Effector CD8-positive, alpha-beta T cell (primary cell): ENCODE measurements at places on chromosomes 6 and 20.
A peak's percentile ranks its signal among the peaks of the same experiment; 100 is the strongest.

GRCh38 chr6:91436448-91436847 is 849.6 kb upstream of the MAP3K7 start:
- DNase-seq = no peak

- DNase-seq = no peak
These were observed 38.2 kb upstream of the JAG1 start for GRCh38 chr20:10711903-10712451.

DNA sequence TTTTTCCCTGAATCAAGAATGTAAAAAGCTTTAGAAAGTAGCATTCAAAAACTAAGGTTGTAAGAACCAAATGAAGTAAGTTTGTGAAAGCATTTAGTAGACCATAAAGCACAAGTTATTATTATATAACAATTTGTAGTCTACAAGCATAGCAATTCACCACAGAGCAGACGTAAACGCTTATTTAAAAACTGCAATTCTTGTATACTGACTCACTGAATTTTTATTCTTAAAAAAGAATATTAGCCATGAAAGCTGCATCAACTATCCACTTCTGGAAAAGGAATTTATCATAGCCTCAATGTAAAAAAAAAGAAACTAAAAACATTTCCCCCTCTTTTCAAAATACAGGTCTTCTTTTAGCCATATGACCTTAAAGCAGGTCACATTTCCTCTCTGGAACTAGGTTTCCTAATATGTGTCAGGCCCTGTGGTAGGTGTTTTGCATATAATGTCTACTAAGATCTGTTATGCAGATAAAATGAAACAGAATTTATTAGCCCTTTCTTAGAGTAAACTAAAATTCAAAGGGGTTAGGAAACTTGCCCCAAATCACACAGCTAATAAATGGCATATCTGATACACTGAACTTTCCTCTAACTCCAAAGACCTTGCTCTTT is 2.1 kb downstream of the MAP3K7 start:
- DNase-seq = no peak

- DNase-seq = no peak
These were observed 79.0 kb downstream of the BACH2 start for GRCh38 chr6:90217506-90218127.

DNA sequence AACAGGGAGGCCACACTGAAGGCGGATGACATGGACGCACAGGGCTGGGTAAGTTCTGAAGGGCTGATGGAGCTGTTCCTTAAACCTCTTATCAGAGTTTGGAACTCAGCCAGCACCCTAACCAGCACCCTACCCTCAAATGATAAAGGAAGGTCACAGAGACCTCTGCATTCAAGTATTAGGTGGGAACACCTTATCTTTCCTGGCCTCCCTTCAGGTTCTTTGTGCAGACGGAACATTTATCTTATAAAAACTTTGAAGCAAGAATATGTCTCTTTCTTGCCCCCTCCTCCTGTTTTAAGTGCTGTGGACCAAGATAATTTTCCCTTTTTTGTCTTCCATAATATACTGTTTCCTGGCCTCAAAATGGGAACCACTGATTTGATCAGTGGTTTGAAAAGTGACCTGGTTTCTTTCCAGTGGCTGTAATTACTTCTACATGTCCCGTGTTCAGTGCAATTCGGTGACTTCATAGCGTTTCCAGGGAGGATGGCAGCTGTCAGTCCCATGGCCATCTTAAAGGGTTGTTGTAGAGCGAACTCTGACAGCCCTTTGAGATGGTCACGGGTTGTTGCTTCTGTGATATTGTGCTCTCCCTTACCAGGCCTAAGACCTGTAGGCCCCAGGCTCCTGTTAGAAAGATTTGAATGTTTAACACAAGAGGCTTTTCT is 213.2 kb upstream of the MYLIP start:
- no peak for DNase-seq

GRCh38 chr6:129679275-129679674 is 30.7 kb downstream of the ARHGAP18 start:
- DNase-seq = no peak

- no peak for DNase-seq
These were observed 2.7 kb upstream of the TCF21 start for GRCh38 chr6:133886104-133886775.

DNA sequence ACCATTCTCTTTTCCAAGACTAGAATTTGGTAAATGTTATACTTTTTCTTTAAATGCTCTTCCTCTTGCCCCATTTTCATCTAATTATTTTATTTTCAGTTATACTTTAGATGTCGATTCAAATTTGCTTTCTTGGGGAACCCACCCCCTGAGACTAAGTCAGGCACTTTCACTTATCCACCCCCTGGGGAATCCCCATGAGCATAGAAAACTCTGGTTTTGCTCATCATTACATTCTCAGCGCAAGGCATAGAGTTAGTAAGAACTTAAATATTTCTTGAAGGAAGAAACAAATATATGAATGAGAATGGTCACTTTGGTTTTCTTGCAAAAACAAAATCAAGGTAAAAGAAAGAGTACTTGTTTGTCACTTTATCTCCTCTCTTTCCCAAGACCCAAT is 25.1 kb upstream of the HSF2 start:
- DNase-seq = no peak

- DNase-seq = peak; percentile 49
These were observed 1.1 kb upstream of the RPS6KA2 start for GRCh38 chr6:166627875-166628801.

- no peak for DNase-seq
These were observed 10.3 kb upstream of the ID1 start for GRCh38 chr20:31594558-31595379.

DNA sequence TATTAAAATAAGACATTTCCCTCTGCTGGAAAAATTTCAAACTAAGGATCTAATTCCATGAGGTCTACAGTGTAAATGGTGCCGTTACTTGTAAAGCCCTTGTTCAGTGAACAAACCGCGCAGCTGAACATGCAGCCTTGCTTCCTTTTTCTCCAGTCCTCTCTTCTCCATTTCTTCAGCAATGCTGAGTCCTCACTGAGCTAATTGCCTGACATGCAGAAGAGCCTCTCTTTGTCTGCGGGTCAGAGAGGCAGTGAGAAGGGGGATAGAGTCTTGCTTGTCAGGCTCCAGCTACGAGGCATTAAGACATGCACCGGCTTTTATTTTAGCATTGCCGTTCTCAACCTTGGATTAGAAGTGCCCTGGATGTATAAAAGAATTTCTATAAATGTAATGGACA is 25.7 kb downstream of the ZDHHC14 start:
- DNase-seq = no peak

- DNase-seq = no peak
These were observed 26.0 kb upstream of the PI16 start for GRCh38 chr6:36928547-36928918.

DNA sequence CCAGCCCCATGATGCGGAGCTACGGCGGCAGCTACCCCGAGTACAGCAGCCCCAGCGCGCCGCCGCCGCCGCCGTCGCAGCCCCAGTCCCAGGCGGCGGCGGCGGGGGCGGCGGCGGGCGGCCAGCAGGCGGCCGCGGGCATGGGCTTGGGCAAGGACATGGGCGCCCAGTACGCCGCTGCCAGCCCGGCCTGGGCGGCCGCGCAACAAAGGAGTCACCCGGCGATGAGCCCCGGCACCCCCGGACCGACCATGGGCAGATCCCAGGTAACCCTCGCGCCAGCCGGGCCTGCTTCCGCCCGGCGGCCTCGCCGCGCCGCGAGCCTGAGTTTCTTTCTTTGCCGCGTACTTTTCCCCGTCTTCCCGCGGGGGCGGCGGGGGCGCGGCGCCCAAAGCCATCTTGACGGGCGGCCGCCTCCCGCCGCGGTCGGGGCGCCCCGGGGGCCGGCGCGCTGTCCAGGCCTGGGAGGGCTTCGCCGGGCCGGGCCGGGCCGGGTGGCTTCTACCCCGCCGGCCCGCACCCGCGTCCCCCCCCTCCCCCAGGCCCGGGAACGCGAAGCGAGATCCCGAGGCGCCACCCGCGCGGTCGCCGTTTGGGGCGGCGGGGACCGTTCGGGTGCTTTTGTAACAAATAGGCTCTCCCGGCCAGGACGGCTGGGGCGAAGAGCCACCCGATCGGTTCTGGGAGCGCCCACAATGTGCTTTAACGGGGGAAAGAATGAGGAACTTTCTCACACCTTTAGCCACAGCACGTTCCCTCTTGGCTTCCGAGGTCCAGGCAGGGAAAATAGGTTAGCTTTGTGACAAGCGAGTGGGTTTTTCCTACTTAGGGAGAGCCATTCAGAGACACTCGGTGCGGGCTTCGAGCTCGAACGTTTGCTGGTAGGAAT is 2.3 kb downstream of the ARID1B start:
- DNase-seq = peak; percentile 33

DNA sequence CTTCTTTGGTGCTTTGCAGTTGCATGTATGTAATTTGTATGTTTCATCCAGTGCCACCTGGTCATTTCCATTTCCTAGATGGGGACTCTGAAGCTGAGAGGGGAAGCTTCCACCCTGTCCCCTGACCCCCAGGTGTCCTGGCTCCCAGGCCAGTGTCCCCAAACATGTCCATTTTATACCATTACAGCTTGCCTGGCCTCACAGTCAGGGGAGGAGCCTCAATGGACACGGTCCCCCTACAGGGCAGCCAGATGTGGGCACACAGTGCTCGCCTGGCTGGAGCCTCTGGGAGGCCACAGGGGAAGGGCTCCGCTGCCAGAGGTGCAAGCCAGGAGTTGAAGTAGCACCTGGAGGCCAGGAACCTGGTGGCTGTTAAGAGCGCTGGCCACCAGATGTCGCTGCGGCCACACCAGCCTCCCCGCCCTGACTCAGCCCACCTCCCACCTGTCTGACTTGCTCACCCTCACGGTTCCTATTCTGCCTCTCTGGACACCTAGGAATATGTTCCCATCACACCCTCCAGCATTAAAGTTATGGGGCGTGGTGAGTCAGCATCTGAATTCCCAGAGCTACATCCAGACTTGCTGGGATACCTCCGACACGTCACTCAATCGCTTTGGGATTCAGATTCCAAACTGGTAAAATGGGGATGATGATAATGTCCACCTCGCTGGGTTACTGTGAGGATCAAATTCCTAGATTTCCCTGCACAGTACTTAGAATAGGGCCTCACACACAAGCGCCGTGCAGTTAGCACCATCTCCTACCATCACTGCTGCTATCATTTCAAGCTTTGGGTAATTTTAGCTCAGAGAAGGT is 107.4 kb downstream of the SULF2 start:
- peak; percentile 20 for DNase-seq

DNA sequence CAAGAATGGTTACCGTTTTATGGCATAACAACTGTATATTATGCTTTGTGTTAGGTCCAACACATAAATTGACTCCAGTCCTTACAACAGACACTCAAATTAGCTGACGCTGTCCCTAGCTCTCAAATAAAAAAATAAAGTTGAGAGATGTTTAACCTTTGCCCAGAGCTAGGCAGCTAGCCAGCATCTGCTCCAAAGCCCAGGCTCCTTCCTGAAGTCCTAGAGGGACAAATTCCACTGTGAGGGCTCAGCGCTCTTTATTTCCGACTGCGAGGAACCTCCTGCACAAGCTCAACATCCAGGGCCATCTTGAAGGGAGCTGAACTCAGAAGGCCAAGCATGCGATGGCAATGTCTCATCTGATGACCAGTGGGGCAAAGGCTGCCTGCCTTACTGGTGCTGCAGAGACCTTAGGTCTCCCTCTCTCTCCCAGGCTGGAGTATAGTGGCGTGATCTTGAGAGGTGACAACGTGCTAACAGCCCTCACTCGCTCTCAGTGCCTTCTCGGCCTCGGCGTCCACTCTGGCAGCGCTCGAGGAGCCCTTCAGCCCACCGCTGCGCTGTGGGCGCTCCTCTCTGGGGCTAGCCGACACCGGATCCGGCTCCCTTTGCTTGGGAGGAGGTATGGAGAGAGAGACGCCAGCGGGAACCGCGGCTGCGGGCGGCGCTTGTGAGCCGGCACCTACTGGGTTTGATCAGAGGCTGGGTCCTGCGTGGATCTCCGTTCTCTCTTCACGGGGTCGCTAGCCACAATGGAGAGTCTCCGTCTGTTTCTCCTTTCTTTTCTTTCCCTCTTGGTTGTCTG is 24.7 kb upstream of the GFOD1 start:
- no peak for DNase-seq

GRCh38 chr20:7667194-7667593 is 273.1 kb downstream of the HAO1 start:
- no peak for DNase-seq

DNA sequence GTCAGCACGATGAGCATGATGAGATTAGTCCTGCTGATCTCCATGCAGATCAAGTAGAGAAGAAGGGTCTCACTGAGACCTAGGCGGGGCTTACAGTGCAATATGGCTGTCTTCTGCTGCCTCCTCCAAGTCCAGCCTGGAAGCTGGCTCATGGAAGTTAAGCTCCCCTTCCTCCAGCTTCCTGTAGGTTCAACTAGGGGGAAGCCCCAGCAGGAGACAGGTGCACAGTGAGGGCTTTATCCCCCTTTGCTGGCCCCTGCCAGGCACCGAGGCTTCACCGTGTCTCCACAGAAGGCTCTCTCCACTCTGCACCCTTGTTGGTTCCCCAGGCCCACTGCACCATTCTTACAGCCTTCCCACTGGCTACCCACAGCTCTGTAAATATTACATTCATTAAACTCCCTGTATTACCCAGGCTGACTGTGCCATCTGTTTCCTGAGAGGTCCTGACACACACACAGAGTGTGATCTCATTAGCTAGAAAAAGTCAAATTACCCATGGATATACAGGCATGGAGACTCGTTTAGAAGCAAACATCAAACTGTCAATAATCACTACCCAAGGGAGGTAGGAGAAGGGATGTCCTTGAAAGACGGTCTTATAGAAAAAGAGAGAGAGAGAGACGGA is 90.4 kb downstream of the SLC2A10 start:
- no peak for DNase-seq

DNA sequence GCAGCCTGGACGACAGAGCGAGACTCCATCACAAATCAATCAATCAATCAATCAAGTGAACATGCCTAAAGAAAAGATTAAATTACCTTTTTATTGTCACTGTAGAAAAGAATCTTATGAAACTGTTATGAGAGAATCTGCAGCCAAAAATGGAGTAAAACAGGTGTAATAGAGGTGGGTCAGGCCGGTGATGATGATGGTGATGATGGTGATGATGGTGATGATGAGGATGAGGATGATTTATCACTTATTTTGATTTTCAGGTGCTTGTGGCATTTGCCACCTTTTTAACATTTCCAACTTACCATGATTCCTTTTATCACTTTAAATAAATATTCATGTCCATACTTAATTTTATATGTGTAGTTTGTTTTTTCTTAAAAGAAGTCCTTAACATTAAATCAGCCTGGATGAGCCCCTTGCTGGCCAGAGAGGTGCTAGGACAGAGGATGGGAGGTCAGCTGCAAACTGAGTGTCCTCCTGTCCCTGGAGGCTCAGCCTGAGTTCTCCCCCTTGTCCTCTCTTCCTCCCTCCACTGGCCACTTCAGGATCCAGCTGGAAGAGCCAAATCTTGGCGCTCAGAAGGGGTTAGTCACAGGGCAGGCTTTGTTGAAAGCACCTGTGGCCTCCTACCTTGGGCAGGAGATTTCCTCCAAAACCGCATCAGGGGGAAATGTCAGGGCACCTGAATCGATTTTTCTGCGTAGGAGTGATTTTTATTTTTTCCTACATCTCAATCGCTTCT is 32.6 kb downstream of the SLC2A10 start:
- DNase-seq = no peak

GRCh38 chr20:8372824-8373380 is 240.8 kb downstream of the PLCB1 start:
- DNase-seq = no peak

GRCh38 chr6:158607411-158608170 is 37.0 kb downstream of the DYNLT1 start:
- DNase-seq = no peak

GRCh38 chr20:44734938-44735337 is 10.7 kb upstream of the KCNK15 start:
- no peak for DNase-seq

GRCh38 chr6:22113026-22113766 is 183.6 kb downstream of the PRL start:
- no peak for DNase-seq
